T-helper 22 cell (primary cell): ENCODE measurements at places on chromosomes 6 and 20.

GRCh38 chr20:63274381-63275228 lies 2.0 kb downstream of the ARFGAP1 start:
- no peak for DNase-seq

DNA sequence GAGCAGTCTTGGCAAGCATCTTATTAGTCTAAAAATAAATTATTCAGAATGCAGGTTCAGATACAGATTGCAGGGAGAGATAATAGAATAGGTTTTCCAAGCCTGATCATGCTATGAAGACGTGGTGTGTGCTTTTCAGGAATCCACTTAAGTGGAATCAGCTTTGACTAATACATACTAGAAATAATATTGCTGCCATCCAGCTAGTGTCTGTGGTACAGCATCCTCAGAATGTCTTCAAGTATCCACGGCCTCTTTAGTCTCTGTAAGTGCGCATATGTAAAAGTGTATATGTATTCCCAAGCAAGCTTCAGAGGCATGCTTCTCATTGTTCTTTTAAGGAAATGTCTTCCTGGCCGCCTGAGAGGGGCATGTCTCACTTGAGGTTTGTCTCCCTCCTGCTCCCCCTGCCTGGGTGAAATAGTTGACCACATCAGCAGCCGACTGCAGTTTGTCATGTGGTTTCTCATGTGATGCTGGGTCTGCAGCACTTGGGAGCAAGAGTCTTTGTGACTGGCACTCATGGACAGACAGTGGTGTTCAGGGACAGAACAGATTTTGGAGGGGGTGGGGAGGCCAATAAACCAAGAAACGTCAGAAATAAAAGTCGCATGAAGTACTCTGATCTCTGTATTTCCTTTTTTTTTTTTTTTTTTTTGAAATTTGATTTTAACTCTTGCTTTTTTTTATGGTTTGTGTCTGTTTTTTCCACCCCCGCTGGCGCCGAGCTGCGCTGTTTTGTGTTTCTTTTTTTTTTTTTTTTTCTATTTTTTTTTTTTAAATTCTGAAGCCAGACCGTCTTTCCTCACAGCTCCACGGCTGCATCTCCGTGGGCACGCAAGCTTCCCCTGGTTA lies 150.8 kb downstream of the PRL start:
- DNase-seq: no peak

- DNase-seq: no peak
These were observed 35.4 kb downstream of the KIF3B start for GRCh38 chr20:32312718-32313424.

GRCh38 chr6:160132297-160132637 lies 10.7 kb downstream of the SLC22A1 start:
- DNase-seq: no peak

GRCh38 chr6:3894590-3895311 lies 45.6 kb downstream of the FAM50B start:
- DNase-seq: no peak

- no peak for DNase-seq
These were observed 37.0 kb downstream of the RANBP9 start for GRCh38 chr6:13674533-13675190.

DNA sequence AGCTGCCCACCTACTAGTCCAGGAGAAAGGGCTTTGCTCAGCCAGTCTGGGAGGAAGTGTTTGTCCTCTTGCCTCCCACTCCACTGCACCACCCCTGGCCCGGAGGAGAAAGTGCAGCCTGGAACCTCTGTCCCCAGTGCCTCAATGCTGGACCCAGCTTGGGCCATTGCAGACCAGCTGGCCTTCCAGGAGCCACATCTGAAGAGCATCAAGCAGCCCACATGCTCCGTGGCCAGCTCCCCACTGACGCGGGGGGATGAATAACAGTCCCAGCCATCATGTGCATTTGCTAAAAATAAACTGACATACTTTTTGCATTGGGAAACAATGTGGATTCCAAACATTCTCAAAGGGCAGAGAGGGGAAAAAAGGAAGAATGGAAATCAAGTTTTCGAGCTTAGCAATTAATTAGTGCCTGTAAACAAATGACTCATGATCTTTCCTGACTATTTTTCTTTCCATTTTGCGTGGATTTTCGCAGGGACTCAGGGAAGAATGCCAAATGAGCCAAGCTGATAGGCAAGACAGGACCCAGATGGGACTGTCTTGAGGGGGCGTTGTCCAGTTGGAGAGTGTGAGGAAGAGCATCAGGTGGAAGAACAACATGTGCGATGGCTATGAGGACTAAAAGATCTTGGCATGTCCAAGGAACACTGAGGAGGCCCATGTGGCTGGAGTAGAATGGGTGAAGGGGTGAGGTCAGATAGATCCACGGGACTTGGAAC lies 34.1 kb downstream of the CEBPB start:
- DNase-seq: no peak

- peak; percentile 61 for DNase-seq
These were observed 592 bp upstream of the CDYL start for GRCh38 chr6:4775494-4776130.

GRCh38 chr6:153096792-153097191 lies 34.3 kb downstream of the RGS17 start:
- DNase-seq: no peak

GRCh38 chr20:37243937-37244571 lies 17.6 kb downstream of the GHRH start:
- no peak for DNase-seq

DNA sequence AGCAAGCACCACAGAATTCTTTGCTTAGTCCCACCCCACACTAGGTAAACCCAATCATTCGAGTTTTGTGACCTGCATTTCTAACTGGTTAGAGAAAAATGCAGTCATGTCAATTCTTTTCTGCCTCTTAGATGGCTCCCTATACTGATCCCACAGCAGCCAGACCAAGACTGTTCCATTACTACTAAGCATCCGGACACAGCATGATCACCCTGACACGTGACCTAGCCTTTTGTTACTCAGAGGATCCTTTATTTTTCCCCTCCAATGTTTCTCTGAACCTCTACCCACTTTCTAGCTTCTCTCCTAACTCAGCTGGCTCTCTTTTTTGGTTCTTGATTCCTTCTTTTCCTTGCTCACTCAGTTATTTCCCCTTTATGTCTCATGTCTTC lies 87.9 kb downstream of the PDE10A start:
- no peak for DNase-seq

GRCh38 chr6:25991785-25992412 lies 29.3 kb downstream of the TRIM38 start:
- peak; percentile 5 for DNase-seq

DNA sequence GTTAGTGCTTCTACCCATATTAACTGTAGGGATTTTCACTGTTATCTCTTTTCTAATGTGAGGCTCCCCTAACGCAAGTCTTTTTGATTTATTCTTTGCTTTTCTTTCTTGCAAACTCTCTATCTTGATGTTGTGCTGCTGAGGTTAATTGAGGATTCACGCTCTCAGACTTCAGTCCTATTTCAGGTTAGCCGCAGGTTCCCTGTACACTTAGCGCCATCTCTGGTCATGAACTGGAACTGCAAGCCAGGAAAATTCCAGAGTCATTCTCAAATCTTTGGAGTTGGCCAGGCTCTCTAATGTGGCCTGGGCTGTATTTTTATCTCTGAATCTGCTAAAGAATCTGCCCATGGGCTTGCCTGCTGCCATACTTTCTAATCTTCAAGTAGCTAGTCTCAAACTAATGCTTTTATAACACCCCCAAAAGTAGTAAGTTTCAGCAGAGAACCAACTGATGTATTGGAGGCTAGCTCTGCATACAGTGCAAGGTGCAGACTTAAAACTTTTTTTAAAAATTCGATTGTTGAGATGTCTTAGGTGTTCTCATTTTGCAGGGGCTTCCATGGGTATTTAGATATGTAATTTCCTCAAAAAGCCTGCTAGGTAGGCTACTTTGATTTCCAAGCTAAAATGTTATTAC lies 91.1 kb upstream of the OPRM1 start:
- no peak for DNase-seq

DNA sequence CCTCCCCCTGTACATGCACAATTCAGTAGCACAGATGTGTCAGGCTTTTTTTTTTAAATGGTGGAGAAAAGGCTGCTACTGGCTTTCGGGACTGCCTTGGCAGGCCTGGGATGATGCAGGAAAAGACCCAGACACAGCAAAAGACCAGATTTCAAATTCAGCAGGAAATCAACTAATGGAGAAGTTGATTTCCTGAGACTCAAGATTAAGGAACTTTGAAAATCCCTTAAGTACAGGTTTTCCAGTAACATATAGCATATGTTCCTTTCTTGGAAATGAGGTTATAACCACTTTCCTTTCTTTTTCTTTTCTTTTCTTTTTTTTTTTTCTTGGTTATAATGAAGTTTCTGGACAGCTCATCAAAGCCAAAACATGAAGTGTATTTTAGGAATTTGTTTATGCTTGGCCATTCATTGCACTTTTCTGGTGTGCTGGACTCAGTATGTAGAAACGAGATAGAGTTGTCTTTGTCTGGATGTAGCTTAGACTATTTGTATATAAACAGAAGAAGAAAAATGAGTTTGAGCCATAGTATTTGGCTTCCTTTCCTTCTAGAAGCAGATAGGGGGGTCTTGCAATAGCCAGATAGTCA lies 119.4 kb downstream of the SASH1 start:
- no peak for DNase-seq

GRCh38 chr6:44771647-44772415 lies 384.3 kb downstream of the CDC5L start:
- DNase-seq: no peak

DNA sequence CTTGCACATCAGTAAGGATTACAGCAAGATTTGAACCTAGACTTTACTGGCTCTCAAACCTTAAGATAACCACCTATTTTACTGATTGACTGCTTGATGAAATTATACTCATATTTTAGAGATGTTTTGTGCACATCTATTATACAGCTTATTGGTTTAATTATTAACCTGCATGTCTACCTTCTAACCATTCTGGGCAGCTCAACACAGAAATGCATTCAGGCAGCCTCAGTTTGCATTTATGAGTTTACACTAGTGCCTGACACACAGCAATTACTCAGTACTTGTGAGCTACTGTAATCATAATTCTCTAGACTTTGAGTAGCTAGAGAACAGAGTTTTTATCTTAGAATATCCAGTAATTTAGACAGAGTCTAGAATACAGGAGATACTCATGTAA lies 273.9 kb upstream of the THEMIS start:
- DNase-seq: no peak

DNA sequence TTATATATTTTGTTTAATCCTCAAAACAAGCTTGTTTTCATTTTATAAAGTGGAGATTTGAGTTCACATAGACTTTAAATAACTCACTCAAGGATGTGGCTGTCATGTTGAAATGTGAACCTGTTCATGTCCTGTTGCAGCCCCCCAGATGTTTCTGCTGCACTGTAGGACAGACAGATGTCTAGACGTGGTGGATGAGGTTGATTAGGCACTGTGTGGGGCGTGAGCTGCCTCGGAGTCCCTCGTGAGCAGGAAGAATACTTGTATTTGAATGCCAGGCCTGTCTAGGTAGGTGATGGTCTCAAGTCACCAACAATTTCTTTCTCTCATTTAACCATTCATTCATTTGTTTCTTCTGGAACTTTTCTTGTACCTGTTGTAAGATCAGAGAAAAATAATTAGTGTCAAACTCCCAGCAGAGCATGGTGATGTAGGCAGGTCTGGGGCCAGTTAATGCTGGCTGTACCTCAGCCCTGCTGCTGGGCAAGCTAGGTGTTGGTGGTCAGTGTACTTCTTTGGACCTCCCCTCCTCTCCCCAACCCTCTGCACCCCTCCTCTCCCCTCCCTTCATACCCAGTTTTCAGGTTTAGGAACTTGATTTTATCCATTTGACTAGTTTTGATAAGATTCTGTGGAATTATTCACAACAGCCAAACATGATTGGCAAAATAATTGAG lies 34.0 kb downstream of the AFDN start:
- no peak for DNase-seq

DNA sequence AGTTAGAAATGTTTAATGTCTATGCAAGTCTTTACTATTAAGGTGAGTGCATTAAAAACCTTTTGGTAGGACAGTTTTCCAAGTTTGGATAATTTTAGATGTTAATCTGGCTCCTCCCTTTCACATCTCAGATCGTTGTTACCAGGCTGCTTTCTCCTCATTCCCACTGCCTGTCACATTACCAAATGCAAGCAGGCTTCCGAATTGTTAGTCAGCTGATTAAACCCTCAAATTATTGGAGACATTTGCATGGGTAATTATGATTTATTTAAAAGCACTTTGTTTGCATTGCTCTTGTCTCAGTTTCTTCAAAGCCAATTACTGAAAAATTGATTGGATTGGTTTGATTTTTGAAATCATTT lies 816.5 kb downstream of the KIF16B start:
- no peak for DNase-seq

GRCh38 chr6:25717866-25718740 lies 36.4 kb upstream of the SLC17A4 start:
- DNase-seq: no peak
